ENCODE measurements at places on chromosomes 7 and 10.

DNA sequence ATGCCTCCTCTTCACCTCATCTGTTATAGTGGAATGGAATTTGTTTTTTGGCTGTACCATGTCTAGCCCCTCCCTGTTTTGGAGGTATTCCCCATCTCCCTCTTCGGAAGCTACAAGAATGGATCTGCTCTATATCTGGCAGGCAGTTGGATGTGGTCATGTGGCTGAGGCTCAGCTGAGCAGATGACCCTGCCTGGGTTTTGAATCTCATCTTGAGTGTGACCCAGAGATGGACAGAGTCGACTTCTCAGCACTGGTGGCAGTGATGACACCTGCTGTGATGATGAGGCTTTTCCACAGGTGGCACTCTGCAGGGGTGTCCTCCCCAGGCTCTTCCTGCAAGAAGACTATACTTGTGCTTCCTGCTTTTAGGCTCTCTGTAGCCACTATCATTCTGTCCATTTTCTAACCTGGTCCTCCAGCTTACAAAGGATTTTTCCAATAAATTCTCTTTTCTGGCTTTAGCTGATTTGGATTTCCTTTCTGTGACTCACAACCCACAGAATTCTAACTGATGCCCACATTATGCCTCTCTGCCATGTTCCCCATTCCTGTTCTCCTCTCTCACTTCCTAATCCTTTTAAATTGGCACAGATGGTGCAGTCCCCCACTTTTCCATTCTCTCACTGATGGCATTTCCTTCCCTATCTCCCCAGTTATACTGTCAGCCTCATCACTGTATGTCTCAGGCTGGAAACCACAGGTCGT lies 7.5 kb upstream of the ARHGAP22 start:
- DNase-seq = no peak

- peak; percentile 33 for DNase-seq
Observed at GRCh38 chr7:50793120-50793946, 10.6 kb upstream of the GRB10 start.

- DNase-seq = no peak
Observed at GRCh38 chr10:5999440-6000165, 22.3 kb upstream of the IL15RA start.

- no peak for DNase-seq
Observed at GRCh38 chr7:44736896-44737295, 11.8 kb upstream of the ZMIZ2 start.

DNA sequence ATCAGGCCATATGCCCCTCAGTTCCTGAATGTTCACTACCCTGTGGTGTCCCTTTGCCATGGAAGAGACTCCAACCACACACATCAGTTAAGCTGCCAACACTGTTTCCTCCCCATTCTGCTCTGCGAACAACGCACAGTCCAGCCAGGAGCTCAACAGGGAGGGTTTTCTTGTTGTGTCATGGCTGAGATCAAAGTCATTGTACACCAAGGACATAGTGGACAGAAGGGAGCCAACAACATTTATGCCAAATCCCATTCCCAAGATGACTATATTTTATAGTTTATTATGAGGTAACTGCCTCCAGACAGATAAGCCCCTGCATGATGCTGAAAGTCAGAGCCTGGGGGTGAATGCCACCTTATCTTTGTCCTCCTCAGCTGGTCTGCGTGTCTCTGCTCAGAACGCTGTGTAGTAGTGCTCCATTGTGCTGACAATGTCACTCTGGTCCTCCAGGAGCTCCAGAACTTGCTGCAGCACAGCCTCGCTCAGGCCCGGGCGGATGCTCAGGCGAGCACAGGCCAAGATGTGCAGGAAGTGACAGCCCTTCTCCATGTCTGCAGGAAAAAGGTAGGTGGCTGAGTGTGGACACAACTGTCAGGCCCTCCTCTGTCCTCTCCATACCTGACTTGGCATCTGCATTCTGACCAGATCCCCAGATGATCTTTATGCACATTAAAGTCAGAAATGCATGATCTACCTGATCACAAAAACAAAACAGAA lies 27.1 kb upstream of the SH3PXD2A start:
- DNase-seq = no peak

- DNase-seq = no peak
Observed at GRCh38 chr7:134520130-134520529, 7.2 kb upstream of the AKR1B10 start.

- no peak for DNase-seq
Observed at GRCh38 chr10:52106011-52106410, 208.1 kb upstream of the DKK1 start.

DNA sequence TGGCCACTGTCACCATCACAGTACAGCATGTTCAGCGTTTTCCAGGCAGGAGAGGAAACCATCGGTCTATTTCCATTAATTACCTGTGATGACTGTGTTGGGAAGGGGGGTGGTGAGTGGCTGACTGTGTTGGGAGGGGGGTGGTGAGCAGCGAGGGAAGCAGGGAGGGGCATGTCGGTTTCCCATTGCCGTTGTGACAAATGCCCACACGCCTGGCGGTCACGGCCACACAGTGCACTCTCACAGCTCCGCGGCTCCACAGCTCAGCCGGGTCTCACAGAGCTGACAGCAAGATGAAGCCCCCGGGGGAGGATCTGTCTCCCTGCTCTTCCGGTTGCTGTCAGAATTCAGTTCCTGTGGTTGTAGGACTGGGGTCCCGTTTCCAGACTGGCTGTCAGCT lies 39.0 kb downstream of the AP5Z1 start:
- DNase-seq = no peak

GRCh38 chr7:100677308-100678267 lies 4.0 kb downstream of the GNB2 start:
- no peak for DNase-seq

DNA sequence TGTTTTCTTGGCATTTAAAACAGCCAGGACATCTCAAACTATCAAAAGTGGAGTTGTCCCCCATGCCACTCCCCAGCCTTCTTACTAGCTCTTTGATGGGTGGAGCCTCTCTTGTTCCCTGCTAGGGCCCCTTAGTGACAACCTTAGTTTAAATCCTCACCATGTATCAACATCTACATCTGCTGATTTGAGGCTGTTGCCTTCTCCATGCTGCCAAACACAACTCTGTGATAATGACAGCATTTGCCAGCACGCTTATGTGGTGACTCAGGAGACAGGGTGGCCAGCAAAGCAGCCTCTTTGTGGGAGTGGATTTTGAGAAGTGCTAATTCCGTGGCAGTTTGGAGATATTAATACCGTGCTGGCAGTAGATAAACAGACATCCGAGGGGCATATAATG lies 145.4 kb downstream of the LRRC4 start:
- no peak for DNase-seq

DNA sequence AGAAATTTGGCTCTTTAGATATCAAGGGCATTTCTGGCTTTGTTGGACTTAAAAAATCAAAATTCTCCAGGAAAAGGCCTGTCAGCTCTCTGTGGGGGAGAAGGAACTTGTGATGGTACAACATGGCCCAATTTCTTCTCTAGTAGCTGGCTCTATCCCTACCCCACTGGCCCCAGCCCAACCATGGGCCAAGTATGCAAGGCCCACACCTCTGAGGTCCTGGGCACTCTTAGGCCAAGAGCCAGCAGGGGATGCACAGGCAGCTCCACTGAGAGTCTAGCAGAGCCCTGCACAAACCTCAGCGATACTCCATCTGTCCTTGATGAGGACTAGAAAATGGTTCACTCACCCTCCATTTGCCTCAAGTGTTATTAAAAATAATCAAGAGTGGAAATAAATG lies 261.2 kb downstream of the C7orf25 start:
- no peak for DNase-seq

DNA sequence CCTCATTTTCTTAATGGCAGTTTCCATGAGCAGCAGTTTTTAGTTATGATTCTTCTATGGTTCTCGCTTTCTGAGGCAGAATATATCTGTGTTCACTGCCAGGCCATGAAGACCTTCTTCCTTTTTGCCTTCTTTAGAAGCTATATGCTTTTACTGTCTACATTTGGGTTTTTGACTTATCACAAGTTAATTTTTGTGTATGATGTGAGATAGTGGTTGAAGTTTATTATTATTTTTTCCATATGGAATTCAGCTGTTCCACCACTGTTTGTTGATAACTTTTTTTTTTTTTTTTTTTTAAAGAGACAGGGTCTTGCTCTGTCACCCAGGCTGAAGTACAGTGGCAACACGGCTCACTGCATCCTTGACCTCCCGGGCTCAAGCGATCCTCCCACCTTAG lies 44.5 kb downstream of the INPP5A start:
- no peak for DNase-seq

DNA sequence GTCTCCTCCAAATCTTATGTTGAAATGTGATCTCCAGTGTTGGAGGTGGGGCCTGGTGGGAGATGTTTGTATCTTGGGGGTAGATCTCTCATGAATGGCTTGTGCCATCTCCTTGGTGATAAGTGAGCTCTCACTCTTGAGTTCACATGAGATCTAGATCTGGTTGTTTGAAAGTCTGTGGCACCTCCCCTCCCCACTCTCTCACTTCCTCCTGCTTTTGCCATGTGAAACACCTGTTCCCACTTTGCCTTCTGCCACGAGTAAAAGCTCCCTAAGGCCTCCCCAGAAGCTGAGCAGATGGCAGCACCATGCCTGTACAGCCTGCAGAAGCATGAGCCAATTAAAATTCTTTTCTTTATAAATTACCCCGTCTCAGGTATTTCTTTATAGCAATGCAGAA lies 23.5 kb downstream of the TMEM229A start:
- DNase-seq = no peak

DNA sequence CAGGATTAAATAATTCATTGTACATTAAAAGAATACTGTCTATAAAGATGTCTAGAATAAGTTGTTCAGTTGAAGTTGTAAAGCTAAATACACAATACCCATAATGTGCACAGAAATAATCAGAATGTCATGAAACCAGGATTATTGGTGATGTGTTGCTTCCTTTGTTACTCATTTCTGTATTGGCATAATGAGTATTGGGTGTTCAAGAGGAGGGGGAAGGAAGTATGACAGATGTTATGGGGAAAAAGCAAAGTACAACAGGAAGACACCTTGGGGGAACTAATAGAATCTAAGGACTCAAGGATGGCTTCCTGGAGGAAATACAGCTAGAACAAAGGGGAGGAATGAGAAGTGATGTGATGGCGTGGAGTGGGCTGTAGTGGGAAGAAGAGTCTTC lies 15.0 kb downstream of the ANKRD1 start:
- no peak for DNase-seq

DNA sequence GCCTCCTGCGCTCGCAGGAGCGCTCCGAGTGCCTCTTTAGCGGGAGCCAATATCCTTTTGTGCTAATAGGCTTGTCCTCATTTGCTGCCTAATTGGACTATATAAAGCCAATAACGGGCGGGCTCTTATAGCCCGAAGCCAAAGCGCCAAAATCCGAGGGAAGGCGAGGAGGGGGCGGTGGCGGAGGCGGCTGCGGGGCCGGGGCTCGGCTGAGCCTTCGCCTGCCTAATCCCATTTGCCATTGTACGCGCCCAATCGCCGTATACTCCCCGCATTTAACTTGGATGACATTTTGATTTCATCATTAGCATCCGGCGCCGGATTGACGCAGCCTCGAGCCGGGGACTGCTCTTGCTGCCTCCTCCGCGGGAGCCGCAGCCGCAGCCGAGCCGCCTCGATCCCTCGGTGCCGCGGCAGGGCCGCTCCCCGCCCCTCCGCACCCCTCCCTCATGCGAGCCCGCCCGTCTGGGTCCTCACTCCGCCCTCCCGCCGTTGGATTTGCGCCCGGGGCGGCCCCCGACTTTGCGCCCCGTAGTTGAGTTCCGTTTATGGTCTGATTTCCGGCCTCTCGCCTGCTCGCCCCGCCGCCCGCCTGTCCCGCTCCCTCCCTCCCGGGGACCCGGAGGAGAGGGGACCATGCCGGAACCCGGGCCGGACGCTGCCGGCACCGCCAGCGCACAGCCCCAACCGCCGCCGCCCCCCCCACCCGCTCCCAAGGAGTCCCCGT lies at the start of gene HMX3:
Gene HMX3 (plus strand): TSS at position 556 of the 727 bp plus-strand sequence. CDS start 81 bp downstream, at position 637.
- no peak for DNase-seq

DNA sequence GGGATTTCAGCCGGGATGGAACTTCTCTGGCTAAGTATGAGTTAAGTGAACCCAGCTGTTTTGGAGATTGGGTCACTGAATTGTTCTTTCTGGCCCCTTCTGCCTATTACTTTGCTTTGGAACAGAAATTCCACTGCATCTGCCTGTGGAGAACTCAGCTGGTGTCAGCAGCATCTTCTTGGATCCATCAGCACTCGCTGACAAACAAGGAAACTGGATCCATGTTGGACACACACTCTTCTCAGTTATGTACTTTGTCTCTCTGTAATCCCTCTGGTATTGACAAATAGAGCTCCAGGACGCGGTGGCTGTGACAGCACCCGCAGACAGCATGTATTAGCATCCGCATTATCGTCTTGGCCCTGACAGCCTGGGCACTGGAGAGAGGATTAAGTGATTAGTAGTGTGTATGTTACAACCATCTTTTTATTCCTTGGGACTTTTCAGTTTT lies 73.0 kb upstream of the BMPER start:
- no peak for DNase-seq

- no peak for DNase-seq
Observed at GRCh38 chr7:68785036-68785435, 813.2 kb upstream of the AUTS2 start.

GRCh38 chr7:33196221-33196620 lies 66.9 kb downstream of the BBS9 start:
- DNase-seq = no peak

GRCh38 chr10:21300551-21300950 lies 224.9 kb downstream of the SKIDA1 start:
- DNase-seq = no peak

GRCh38 chr10:9895453-9895852 lies 1122.2 kb upstream of the CELF2 start:
- DNase-seq = no peak

GRCh38 chr10:124669141-124669823 lies 74.9 kb downstream of the FAM53B start:
- DNase-seq = no peak

DNA sequence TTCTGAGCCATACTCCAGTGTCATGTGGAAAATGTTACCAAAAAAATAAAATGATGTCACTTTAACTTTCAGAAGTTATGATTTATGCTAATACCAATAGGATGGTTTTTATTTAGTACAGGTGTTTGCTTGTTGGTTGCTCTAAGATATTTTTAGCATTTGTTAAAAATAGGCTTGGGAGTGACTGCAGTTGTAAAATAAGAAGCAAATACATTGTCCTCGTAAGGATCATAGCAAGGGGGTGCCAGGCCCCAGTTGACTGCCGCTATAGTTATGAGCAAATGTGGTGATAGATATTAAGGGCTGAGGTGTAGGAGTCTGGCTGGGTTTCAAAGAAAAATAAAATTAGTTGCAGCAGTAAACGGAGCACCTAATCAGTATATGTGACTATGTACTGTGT lies 354.4 kb upstream of the BMPER start:
- no peak for DNase-seq

- DNase-seq = no peak
Observed at GRCh38 chr7:49714182-49714581, 59.3 kb upstream of the VWC2 start.

GRCh38 chr10:75439811-75440210 lies 8.4 kb downstream of the LRMDA start:
- DNase-seq = no peak
